ENCODE measurements at places on chromosomes 5 and 9. TPM values are rescaled to one million over a fixed set of nuclear protein-coding genes. Genes with fewer than 3 reads are reported as not detected.

Gene FIBCD1
- 3.5 TPM for total RNA-seq

Gene STKLD1
- 2.0 TPM for total RNA-seq

Gene ELOVL7
- total RNA-seq: 5.1 TPM

Gene PTGES
- total RNA-seq: 0.56 TPM

Gene TICAM2
- 1.2 TPM for total RNA-seq

DNA sequence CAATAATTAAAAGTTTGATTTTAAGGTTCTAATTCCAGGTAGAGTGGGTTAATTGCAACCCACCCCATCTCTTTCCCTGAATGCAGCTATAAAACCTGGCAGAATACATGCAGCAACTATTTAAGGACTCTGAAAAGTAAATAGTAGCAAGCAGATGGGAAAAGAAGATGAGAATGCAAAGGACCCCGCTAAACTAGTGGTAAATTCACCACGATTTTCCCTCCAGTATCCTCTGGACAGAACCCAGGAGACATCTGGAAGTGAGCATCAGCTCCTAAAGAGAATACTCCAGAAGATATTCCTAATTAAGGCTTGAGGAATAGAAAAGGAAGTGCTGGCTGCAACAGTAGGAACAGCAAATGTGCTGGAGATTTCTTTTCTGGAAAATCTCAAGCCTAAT lies 170.9 kb downstream of the FRMD3 start:
- H3K36me3 ChIP-seq: no peaks in the 10 kb centered on the region
- H3K4me1 ChIP-seq: no peaks in the 10 kb centered on the region
- H3K27me3 ChIP-seq: no peaks in the 10 kb centered on the region
- no peak overlapping the region for H3K4me3 ChIP-seq

DNA sequence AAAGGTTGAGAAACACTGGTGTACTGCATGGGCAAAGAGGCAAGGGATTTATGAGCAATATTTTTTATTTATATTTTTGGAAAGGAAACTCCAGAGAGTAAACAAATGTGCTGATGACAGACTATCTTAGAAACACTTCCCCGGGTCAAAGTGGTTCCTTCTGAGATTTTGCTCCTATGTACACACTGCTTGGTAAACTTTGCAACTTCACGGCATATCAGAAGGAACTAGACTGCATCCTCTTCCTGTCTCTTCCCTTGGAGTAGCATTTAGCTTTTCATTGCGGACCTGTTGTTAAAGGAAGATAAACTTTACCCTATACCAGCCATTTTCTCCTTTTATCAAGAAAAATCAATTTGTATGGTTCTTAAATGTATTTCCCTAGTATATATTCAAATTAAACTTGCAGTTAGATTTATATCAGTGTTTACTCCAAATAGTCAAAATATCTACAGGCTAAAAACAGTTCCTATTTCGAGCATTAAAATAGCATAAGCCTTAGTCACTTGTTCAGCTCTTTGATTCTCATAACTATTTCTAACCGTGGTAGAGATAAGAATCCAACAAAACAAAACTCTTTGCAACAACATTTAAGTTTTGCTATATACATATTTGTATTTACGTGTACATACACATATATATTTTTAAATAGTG lies 48.0 kb upstream of the LRRC19 start:
- H3K4me1 ChIP-seq: no peaks in the 10 kb centered on the region
- H3K27ac ChIP-seq: no peak overlapping the region
- no peaks in the 10 kb centered on the region for H3K36me3 ChIP-seq

DNA sequence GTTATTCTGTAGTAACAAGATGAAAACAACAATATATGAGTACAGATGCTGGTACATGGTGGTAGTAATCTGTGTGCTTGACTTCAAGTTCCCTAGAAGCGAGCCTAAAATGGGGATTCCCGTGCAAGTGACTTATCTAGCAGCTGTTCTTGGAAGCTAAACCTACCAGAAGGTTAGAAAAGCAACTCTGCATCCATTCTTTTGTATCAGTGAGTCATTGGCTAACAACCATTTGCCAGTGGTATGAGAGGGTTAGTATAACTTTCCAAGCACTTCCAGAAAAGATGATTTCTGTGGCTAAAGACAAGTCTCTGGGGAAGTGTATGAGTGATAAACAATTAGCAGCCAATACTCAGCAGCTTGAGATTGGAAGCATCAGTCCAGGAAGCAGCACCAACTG lies 787.7 kb upstream of the CDH6 start:
- no peaks in the 10 kb centered on the region for H3K4me1 ChIP-seq
- H3K4me3 ChIP-seq: no peak overlapping the region
- DNase-seq: no peak
- no peaks in the 10 kb centered on the region for H3K36me3 ChIP-seq
- H3K27me3 ChIP-seq: no peaks in the 10 kb centered on the region
- no peak overlapping the region for H3K27ac ChIP-seq

GRCh38 chr5:117945258-117945657 lies 1043.1 kb downstream of the DTWD2 start:
- no peaks in the 10 kb centered on the region for H3K27me3 ChIP-seq
- no peaks in the 10 kb centered on the region for H3K36me3 ChIP-seq
- no peak overlapping the region for H3K27ac ChIP-seq
- no peaks in the 10 kb centered on the region for H3K4me1 ChIP-seq
- H3K4me3 ChIP-seq: no peak overlapping the region

All from endodermal cell (in vitro differentiated cells).